ENCODE measurements at places on chromosomes 12 and 14.

DNA sequence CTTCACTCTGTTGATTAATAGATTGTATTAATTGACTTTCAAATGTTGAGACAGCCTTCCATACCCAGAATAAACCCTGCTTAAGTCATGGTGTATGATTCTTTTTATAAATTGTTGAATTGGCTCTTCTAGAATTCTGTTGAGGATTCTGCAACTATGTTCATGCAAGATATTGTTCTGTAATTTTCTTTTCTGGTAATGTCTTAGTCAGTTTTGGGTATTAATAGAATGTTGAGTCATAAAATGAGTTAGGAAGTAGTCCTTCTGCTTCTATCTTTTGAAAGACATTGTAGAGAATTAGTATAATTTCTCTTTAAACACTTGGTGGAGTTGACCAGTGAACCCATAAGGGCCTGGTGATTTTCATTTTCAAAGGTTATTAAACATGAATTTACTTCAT lies 958.9 kb downstream of the LRFN5 start:
- DNase-seq, result no peak

GRCh38 chr12:44184499-44185206 lies 348.8 kb downstream of the TMEM117 start:
- DNase-seq, result no peak

DNA sequence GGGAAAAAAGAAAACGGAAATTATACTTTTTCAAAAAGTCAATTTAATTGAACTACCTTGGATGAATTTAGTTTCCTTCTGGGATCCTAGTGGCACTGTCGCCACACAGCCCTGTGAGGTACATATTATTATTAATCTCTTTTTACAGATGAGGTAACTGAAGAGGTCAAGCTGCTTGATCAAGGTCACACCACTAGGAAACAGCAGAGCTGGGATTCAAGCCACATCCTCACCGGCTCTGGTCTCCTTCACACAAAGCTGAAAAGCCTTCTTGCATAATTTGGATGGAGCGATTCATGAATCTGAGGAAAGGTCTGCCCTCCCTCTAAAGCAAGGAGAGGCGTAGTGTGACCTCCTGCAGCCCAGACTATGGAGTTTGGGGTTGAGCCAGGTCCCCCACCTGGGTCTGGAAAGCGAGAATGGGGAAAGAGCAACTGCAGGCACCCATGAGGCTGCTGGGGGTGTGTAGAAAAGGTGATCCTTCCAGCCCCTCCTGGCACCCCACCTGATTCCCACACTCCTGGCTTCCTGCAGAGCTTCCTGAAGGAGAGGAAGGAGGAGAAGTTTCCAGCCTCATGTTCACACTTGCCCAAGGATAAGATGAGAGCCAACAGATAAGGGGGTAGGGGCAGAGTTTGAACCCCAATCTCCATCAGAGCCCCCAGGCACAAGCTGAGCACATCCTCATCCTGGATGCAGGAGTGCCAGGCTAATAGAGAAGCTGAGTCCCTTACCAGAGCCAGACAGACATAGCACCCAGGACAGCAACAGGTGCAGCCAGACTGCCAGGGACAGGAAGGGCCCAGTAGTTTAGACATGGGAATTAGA lies 3.9 kb upstream of the KRT79 start:
- no peak for DNase-seq

DNA sequence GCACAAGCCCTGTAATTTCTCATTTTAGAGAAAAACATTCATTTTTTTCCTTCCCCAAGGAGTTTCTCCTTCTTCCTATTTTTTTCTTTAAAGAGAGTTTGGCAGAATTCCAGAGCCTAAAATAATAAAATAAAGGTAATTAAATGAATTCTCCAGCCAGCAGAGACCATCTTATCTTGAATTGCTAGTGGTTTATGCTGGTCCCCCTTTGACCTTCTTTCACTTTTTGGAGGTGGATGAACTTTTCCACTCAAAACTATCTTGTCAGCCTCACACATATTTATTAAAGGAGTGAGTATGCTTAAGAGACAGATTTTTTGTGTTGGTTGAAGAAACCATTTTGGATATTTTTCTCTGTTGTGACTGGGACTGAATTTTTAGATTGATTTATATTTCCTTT lies 47.6 kb downstream of the ADIPOR2 start:
- no peak for DNase-seq

GRCh38 chr12:123363740-123364531 lies 711 bp downstream of the SBNO1 start:
- DNase-seq, result peak; percentile 59

DNA sequence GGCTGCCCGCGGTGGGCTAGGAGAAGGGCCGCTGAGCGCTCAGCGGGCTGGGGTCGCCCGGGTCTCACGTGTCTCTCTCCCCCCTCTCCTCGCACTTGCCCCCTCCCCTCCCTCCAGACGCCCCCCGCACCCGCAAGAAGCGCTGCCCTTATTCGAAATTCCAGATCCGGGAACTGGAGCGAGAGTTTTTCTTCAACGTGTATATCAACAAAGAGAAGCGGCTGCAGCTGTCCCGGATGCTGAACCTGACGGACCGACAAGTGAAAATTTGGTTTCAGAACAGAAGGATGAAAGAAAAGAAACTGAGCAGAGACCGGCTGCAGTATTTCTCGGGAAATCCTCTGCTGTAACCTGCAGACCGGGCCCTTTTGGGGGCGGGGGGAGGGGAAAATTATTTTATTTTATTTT lies 314 bp upstream of the HOTAIR start:
- no peak for DNase-seq

DNA sequence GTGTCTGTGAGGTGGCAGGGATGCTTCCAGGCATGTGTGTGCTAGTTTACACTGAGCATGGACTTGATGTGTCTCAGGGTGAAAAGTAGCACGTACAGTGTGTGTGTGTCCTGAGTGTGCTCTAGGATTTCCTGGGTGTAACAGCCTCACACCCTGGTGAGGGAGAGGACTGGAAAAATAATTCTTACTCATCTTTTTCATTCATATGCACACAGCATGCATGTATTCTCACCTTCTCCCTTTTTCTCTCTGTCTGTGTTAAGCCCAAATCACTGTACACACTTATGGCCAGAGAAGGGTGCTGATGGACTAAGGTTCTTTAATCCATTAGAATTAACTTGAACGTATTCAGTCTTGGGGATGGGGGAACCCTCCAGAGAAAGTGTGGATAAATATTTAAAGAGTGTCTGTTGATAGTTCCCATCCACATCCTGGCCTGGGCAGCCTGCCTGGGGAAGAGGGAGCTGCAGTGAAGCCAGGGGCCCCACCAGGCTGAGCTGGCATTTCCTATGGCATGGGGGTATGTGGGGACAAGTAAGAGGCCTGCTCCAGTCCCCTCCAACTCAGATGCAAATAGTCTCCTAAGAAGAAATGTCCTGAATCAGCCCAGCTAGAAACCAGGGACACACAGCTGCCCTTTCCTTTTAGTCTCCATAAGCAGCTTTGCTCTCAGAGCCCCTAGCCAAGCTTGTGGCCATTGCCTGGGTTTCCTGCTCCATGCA lies 1.1 kb upstream of the HOXC8 start:
- DNase-seq, result no peak

- DNase-seq, result no peak
Observed at GRCh38 chr12:25829192-25829591, 129.3 kb upstream of the RASSF8 start.
